ENCODE measurements at places on chromosomes 6 and 20. TPM values are rescaled to one million over a fixed set of nuclear protein-coding genes. Genes with fewer than 3 reads are reported as not detected.

SOX12 gene
- 23.3 TPM for total RNA-seq

HIVEP2 gene
- 17.7 TPM for total RNA-seq

JPH2 gene
- 0.33 TPM for total RNA-seq

HLA-DRB5 gene
- not detected for total RNA-seq

MYH7B gene
- 0.76 TPM for total RNA-seq

SLC22A23 gene
- 1.5 TPM for total RNA-seq

BPIFB1 gene
- not detected for total RNA-seq

SAMD3 gene
- 0.25 TPM for total RNA-seq

PRRT1 gene
- not detected for total RNA-seq

SH3BGRL2 gene
- total RNA-seq: 6.7 TPM

Data from mesangial cell (primary cell).